Uterus (tissue), 4 donors: ENCODE measurements at places on chromosomes 2 and 18.
A peak's percentile ranks its signal among the peaks of the same experiment; 100 is the strongest.

GRCh38 chr2:42360493-42360889 lies 526 bp downstream of the COX7A2L start:
- no peak for DNase-seq

DNA sequence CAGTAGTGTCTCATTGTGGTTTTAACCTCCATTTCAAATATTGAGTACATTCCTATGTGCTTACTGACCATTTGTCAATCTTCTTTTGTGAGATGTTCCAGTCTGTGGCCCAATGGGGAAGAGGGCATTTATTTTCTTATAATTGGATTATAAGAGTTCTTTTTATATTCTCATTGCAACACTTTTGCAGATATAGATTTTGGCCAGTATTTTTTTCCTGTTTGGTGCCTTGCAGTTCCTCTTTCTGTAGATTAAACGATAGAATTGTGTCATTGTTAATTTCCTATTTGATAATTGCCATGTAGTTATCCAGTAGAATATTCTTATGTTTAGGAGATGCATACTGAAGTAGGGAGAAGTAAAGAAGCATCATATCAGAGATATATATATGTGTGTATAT lies 56.4 kb upstream of the CYTIP start:
- DNase-seq: no peak

GRCh38 chr2:166238176-166238575 lies 110.4 kb upstream of the SCN1A start:
- no peak for DNase-seq

GRCh38 chr2:219829667-219830352 lies 202.4 kb downstream of the SLC4A3 start:
- DNase-seq: no peak

DNA sequence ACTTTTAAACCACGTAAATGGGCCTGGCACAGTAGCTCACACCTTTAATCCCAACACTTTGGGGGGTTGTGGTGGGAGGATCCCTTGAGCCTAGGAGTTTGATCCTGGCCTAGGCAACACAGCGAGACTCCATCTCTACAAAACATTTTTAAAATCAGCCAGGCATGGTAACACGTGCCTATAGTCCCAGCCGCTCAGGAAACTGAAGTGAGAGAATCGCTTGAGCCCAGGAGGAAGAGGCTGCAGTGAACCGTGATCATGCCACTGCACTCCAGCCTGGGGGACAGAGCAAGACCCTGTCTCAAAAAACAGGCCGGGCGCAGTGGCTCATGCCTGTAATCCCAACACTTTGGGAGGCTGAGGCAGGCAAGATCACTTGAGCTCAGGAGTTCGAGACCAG lies 12.2 kb downstream of the ROCK1 start:
- no peak for DNase-seq

GRCh38 chr2:26559044-26559405 lies 81.1 kb upstream of the OTOF start:
- no peak for DNase-seq

- DNase-seq: no peak
Measured at GRCh38 chr18:67896451-67896850, 379.9 kb upstream of the DSEL start.

- DNase-seq: no peak
Measured at GRCh38 chr2:122528958-122529705, 773.7 kb downstream of the TSN start.

- no peak for DNase-seq
Measured at GRCh38 chr18:2547477-2548087, 23.7 kb downstream of the METTL4 start.

DNA sequence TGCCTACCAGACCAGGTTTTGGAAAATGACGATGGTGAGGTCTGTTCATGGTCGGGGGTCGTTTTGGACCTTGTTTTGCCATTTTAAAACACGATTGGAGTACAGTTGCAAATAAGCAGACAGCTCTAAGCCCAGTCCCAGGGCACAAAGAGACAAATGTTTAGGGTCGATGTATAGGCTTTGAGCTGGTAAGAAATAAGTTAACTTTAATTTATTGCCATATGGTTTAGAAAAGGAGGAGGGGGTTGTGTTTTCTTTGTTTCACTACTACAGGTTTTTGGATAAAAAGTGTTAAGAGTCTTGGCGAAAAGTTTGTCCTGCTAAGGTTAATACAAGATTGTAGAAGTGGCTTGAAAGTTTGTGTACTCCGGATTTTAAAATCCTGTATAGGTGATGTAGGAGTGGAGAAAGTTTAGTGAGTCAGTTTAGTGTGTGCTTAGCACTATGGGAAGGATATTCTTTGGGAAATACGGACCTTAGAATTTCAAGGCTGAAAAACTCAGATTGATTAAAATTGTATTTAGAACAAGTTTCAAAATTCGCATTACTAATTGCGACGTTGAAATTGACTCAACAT lies 1.3 kb downstream of the KCMF1 start:
- no peak for DNase-seq

DNA sequence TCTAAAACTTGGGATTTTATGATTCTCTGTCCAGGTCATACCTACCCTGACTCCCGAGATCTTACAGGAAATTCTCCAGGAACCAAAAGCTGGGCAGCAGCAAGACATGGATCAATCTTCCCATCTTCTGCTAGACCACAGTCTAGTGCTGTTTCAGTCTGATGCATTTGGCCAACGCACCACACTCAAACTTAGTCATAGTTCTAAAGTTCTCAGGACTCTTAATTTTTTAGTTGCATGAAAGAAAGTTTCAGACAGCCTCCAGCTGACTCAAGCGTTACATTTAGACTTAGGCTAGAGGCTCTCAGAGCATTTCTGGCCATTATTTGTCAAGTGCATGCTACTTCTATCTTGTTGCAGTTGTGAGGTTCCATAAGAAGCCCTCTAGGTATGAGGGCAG lies 230.1 kb upstream of the CCDC150 start:
- no peak for DNase-seq

- DNase-seq: no peak
Measured at GRCh38 chr2:55620123-55620779, 2.8 kb upstream of the PPP4R3B start.

- no peak for DNase-seq
Measured at GRCh38 chr2:138293045-138293444, 208.5 kb upstream of the SPOPL start.

- DNase-seq: no peak
Measured at GRCh38 chr2:216283038-216283900, 89.0 kb downstream of the MARCHF4 start.

DNA sequence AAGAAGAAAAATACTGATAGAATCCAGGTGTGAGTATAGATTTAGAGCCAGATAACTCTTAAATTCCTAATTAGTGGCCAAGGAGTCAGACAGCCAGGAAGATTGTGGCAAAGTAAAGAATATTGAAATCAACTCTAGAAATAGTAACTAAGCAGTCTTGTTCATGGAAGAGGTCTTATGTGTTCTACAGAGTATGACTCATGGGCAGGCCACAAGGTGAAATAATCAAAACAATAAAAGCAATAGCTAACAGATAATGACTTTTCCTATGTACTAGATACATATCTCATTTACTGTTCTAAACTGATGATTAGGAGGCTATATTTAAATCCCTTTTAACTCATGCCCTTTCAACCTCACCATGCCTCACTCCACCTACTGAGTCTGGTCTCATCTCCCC lies 227.4 kb upstream of the COL3A1 start:
- no peak for DNase-seq

GRCh38 chr18:24396082-24396633 lies 1.5 kb downstream of the OSBPL1A start:
- DNase-seq: no peak

GRCh38 chr18:49073437-49073836 lies 122.7 kb upstream of the SMAD7 start:
- DNase-seq: no peak

DNA sequence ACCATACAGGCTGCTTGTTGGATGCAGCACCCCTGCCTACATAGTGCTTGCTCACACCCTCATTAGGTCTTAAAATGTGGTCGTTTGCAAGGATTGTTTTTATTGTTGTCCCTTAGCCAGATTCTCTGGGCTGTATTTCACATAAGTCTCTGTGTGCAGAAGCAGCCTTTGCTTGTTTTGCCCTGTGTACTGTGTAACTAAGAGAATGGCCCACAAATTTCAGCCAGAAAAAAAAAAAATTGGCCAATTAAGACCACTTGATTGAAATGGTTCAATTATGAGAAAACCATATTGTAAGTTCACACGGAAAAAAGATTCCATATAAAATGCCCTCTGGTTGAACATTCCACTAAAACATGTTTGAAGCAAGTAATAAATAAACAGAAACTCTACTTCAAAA lies 377.1 kb upstream of the SOX11 start:
- DNase-seq: no peak

DNA sequence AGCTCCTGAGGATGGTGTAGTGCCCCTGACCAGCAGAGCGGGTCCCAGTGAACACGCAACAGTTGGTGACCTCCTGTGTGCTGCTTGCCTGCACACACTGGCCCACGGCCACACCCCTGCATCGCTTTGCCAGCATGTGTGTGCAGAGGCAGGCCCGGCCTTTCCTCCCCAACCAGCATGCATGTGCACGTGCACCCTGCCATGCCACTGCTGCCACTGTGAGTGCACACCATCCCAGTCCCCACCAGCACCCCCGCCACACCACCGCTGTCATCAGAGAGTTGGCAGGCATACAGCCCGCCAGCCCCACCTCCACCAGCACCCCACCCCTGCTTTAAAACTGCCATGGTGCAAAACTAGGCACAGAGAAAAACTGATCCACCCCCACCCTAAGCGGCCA lies 197.4 kb upstream of the SRD5A2 start:
- no peak for DNase-seq

GRCh38 chr2:151150331-151151320 lies 111.0 kb downstream of the RBM43 start:
- no peak for DNase-seq

DNA sequence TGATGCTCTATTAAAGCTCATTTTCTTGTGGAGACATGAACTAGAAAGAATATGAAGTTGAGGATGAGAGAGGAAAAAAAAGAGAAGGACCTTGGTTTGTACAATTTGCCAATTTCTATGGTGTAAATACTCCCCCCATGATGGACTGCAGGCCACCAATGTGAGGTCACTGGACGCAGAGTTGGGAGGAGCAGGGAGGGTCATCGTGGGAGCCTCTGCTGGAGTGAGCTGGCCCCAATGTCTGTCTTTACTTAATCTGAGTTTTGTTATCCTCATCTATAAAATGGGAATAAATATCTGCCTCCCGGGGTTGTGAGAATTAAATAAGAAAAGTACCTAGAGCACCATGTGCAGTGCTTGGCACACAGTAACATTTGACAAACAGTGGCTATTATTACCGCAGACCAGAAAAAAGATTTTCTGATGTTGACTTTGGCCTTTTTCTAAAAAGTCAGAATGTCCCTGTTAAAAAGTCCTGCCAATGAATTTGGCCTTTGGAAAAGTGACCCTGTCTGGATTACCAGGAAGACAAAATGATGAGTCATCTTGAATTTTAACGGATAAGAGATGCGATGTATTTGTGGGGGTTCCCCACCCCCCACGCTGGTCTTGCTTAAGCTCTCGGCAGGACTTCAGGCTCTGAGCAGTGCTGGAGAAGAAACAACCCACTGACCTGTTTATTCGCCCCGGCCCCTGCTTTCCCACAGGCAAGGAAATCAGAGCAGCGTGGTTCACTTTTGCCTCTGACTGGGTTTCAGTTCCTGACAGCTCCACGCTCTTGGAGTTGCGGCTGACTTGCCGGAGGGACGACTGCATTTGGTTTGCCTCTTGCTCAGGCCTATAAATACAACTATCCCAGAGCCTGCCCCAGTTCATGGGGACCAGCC lies 50.3 kb upstream of the FOSL2 start:
- peak; percentile 83 for DNase-seq

DNA sequence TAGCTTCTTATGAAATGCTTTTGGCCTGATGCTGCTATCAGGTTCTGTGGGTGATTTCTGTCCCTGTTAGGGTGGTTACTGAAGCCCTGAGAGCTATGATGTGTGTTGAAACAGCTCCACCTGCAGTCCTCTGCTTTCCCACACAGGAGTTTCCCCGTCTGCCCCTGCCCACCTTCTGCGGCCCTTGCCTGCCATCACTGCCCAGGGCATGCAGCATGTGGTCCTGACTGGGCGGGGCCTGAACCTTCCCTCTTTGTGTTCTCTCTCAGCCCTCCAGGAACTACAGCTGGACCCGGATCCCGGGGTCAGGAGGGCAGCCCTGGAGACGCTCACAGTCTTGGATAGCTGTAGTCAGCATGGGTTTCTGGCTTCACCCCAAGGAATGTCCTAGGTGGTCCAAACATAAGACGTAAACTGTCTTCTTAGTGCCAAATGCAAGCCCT lies 21.4 kb downstream of the HJURP start:
- peak; percentile 25 for DNase-seq

GRCh38 chr2:219592736-219593135 lies 4.9 kb upstream of the STK11IP start:
- no peak for DNase-seq

GRCh38 chr18:57062844-57063243 lies 84.0 kb upstream of the BOD1L2 start:
- no peak for DNase-seq

DNA sequence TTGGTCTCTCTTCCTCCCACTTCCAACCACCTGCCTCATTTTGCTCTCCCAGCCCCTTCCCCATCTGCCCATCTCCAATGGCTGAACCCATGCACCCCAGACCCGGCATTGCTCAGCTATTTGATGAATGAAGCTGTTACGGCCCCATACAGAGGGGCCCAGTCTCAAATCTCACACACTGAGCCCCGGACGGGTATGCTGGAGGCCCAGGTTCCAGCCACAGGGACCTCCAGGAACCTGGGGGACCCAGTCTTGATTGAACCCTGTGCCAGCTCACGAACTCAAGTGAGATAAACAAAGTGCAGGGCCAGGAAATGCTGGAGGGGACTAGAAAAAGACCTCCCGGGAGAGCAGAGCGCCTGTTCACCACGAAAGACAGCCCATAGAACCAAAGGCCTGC lies 63.4 kb upstream of the TEX51 start:
- no peak for DNase-seq

DNA sequence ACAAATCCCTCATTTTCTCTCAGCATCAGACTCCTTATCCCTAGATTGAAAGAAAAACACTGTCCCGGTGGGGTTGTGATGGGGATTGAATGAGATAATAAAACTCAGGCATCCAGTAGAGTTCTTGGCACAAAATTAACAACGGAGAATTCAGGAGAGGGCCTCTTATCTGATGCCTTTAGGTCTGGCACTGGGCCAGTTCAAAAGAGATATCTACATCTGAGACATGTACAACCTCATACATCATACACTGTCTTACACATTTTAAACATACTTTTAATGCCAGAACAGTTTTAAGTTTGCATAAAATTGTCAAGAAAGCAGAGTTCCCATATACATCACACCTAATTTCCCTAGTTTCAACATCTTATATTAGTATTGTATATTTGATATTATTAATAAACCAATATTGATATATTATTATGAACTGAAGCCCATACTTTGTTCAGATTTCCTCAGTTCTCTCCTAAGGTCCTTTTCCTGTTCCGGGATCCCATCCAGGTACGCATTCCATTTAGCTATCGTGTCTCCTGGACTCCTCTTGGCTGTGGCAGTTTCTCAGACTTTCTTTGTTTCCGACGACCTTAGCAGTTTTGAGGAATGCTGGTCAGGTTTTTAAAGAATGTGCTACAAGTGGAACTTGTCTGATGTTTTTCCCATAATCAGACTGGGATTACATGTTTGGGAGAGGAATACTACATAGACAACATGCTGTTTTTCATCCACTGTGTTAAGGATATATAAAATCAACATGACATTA lies 27.8 kb downstream of the NXPH2 start:
- no peak for DNase-seq

- no peak for DNase-seq
Measured at GRCh38 chr18:69874058-69874457, 73.6 kb downstream of the CD226 start.

- no peak for DNase-seq
Measured at GRCh38 chr18:45835057-45835636, 9.7 kb downstream of the SIGLEC15 start.

- no peak for DNase-seq
Measured at GRCh38 chr18:8976606-8977005, 125.9 kb upstream of the NDUFV2 start.

GRCh38 chr2:186457908-186458307 lies 28.2 kb upstream of the ZC3H15 start:
- no peak for DNase-seq
